G401 (cell line): ENCODE measurements at places on chromosomes 1 and 21.

GRCh38 chr1:172775606-172776005 lies 116.7 kb downstream of the FASLG start:
- DNase-seq, result no peak

- DNase-seq, result no peak
These were observed 312.5 kb upstream of the ZRANB2 start for GRCh38 chr1:71393301-71393700.

DNA sequence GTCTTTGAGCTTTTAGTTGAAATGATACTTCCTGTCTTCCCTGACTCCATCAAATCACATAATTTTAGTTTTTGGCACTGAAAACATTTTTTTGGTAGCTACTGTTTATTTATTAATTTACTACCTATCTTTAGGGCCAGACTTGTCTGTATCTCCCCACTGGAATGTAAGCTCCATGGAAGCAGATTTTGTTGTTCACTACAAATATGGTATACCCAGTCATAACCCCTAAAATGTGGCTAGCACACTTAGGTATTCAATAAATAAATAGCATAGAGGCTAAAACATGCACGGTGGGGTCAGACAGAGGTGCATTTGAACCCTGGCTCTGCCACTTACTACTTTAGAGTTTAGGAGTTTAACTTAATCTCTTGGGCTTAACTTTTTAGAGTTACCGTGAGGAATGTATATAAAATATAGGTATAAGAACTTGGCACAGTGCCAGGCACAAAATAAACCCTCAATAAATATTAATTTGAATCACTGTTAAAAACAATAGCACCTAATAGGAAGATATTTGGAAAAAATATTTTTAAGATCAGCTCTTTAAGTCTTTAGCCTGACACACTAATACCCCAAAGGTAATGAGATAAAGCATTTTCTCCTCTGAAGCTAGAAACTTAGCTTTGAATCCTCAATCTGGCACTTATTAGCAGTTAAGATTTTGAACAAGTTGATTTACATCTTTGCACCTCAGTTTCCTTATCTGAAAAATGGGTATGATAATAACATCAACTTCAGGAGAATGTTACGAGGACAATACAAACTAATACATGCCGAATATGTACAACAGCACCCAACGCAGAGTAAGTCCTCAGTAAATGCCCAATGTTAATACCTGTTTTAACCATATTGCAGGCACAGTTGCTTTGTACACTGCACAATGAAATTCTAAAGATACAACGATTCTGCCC lies 59.6 kb upstream of the HP1BP3 start:
- DNase-seq, result no peak

GRCh38 chr1:66275601-66276023 lies 258.3 kb upstream of the SGIP1 start:
- peak; percentile 36 for DNase-seq

GRCh38 chr1:155884031-155884960 lies 24.9 kb downstream of the SYT11 start:
- peak; percentile 30 for DNase-seq

- DNase-seq, result no peak
These were observed 6.7 kb downstream of the CENPF start for GRCh38 chr1:214609692-214610091.

DNA sequence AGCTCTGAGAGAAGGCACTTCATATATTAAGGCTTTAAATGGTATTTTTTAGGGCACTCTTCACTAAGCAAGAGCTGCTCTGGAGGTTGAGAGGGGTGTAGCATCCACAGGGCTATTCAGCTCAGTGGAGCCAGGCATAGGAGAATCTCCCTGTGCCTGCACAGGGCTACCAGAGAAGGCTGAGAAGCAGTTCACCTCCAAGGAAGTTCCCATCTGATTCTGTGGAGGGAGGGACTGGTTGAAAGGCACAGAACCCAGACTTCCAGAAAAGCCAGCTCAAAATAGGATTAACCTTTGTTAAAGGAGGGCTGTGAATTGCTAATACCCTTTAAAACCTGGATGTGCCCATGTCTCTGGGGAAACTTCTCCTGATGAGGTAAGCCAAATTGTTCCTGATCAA lies 304.5 kb downstream of the TTLL7 start:
- DNase-seq, result no peak
